ENCODE measurements at places on chromosomes 3 and 15. TPM values are rescaled to one million over a fixed set of nuclear protein-coding genes. Genes with fewer than 3 reads are reported as not detected.

The NPRL2 gene
- total RNA-seq, result 56.9 TPM

The SLC12A6 gene
- total RNA-seq, result 22.9 TPM

The CHCHD6 gene
- 33.0 TPM for total RNA-seq

The PTX3 gene
- 27.3 TPM for total RNA-seq

The MAP6D1 gene
- total RNA-seq, result 12.4 TPM

DNA sequence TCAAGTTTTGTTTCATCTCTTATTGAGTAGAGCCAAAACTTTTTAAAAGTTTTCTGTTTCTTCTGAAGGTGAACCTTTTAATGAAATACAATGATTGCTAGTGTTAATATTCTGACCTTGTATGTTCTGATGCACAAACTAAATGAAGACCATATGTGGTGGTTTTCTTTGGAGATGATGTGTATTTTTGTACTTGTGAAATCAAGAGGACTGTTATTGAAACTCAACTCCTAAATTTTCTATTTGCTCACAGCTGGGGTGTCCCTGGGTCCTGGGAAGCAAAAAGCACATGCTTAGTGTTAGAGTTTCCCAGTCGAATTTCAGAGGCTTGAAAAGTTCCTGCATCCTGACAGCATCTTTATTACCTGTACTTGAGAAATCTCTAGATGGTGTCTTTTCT lies 1185.8 kb upstream of the ALCAM start:
- no peak for DNase-seq

DNA sequence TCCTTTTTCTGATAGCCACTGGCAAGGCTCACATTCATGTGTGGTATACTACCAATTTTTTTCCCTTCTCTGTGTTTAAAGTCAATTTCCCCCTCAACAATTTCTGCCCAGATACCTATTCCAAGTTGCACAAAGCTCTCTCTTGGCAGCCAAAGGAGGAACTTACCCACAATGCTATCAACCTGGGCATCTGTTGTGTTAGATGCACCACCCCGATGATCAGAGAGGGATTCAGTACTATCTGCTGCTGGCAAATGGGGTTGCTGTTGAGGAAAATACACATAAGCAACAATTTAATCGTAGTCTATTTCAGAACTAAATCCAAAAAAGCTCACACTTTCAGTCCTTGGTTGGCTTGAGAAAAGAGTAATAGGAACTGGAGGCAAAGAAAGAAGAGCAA lies 46.1 kb downstream of the AAGAB start:
- no peak for DNase-seq

DNA sequence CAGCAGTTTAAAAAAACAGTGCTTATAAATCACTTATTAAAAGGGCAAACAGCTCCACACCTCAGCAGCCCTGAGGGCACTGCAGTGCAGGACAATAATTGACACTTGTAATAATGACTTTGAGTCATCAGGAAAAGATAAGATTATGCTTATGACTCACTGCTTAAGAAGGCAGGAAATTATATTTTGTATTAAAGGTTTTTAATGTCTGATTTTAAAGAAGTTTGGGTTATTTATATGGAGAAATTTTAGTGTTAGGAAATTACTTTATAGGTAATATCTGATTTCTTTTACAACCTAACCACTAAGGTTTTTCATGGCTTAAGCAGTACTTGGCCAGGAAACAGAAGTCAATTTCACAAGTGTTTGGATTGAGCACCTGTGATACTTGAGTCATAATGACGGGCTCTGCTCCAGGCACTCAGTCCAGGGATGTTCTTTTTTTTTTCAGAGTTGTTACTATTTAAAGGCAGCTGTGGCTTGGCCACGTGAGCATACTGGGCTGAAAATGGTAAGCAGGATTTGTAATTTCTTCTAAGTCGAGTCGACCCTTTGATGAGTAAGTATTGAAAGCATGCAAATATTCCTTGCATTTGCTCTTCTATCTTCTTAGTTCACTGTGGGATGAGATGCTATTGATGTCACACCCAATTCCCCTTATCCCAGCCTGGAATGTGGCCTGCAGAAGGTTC lies 21.6 kb upstream of the SLC6A20 start:
- peak; percentile 97 for DNase-seq

DNA sequence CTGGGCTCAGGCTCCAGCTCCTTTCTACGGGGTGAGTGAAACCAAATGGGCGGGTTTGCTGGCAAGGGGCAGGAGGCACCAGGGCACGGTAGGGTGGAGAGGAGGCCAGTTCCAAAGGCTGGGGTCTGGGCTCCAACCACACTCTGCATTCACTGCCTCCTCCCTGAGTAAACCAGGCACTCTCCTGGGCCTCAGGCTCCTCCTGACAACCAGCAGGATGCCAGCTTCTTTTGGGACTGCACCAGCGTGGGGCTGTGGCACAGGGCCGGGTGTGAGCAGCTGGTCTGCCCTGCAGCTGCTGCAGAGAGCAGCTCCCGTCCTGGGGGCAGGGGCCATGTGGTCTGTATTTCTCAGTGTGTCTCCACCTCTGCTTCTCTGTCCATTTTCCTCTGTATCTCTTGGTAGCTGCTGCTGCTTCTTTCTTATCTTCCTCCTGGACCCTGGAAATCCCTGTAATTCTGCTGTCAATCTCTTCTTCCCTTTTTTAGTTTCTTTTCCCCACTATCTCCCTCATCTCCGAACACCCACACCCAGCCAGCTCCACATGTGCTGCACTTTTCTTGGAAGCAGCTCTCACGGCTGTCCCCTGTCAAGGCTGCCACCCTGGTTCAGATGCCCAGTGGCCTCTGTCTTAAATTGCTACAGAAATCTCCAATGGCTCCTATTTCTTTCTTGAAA lies 54.9 kb upstream of the TBC1D21 start:
- DNase-seq, result no peak
